Stimulated activated CD8-positive, alpha-beta memory T cell treated with anti-CD3 and anti-CD28 coated beads, Interleukin-2, amount 100 ng/mL, for 1 hour (primary cell): ENCODE measurements at places on chromosomes 6 and 20.

GRCh38 chr20:51411870-51412269, 130.6 kb downstream of the NFATC2 start:
- no peak for DNase-seq

- DNase-seq: no peak
Measured at GRCh38 chr6:12258191-12258590, 32.0 kb upstream of the EDN1 start.

- DNase-seq: no peak
Measured at GRCh38 chr6:22357724-22358189, 60.9 kb upstream of the PRL start.

- DNase-seq: no peak
Measured at GRCh38 chr6:125913864-125914351, 42.7 kb upstream of the HINT3 start.

DNA sequence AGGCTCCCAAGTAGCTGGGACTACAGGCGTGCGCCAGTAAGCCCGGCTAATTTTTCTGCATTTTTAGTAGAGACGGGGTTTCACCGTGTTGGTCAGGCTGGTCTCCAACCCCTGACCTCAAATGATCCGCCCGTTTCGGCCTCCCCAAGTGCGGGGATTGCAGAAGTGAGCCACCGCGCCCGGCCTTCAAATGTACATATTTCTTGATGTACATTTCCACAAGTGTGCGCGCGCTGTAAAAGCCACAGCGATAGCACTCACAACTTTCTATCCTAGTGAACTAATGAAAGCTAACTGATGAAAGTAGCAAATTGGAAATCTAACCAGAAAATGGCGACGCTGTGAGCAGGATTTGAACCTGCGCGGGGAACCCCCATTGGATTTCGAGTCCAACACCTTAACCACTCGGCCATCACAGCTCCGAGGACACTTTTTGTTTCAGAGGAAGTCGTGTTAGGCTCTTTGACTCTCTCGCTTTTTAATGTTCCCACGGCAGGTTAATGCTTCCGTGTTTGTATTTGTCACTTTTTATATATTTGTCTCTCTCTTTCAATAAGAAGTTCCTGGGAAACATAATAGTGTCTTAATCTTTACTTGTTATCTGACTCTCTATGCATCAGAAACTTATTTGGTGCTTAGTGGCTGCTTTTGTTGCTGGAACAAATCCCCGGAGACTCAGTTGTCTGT, 199.4 kb upstream of the ZNF184 start:
- DNase-seq: no peak

GRCh38 chr20:20744170-20744725, 31.8 kb upstream of the RALGAPA2 start:
- no peak for DNase-seq

DNA sequence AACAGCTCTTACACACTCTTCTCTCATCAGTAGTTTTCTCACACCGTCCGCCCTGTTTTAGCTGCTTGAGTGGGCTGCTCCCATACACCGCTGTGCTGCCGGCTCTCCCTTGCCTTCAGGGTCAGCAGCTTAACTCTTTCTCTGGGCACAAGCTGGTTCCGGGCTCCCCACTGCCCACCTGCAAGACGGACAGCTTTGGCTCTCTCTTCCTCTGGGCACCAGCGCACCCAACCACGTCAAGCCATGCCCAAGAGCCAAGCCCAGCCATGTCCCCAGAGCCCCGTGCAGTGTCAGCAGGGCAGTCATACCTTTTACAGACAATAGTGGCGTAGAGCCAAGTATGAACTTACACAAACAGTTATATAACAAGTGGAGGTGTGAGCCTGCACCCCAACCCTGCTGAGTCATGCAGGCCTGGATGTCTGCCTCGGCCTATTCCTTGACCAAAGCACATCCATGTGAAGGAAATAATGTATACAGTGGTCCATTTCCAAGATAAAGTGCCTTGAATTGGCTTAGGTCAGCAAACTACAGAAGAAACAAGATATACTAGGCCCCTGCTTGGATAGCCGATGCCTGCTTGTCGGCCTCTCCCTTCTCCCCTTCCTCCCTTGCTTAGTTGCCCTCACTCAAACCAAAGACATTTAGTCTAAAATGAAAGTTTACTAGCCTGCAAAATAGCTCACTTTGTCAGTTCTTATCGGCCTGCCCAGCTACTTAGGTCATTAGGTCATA, 89.3 kb downstream of the JPH2 start:
- no peak for DNase-seq

GRCh38 chr6:98469141-98469540, 365.2 kb upstream of the POU3F2 start:
- no peak for DNase-seq

- no peak for DNase-seq
Measured at GRCh38 chr20:10090588-10091166, 55.9 kb downstream of the ANKEF1 start.

DNA sequence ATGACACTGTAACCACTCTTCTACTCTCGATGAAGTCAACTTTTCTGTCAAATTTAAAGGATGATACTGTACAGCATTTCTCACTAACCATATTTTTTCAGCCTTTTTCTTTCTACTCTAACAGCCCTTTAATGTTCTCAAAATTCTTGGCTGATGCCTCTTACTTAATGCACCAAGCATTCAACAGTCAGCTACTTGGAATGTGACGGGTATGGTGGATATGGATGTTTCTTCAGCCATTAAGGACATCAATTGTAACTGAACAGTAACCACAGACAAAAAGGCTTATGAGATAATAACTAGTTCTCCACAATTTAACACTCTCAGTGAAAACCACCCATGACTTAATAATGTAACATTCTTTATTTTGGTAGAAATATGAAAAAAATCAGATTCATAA, 467.2 kb upstream of the ZNF337 start:
- no peak for DNase-seq

GRCh38 chr6:68635706-68636513, 828 bp downstream of the ADGRB3 start:
- no peak for DNase-seq

- no peak for DNase-seq
Measured at GRCh38 chr6:143743301-143744166, 65.8 kb downstream of the PHACTR2 start.

DNA sequence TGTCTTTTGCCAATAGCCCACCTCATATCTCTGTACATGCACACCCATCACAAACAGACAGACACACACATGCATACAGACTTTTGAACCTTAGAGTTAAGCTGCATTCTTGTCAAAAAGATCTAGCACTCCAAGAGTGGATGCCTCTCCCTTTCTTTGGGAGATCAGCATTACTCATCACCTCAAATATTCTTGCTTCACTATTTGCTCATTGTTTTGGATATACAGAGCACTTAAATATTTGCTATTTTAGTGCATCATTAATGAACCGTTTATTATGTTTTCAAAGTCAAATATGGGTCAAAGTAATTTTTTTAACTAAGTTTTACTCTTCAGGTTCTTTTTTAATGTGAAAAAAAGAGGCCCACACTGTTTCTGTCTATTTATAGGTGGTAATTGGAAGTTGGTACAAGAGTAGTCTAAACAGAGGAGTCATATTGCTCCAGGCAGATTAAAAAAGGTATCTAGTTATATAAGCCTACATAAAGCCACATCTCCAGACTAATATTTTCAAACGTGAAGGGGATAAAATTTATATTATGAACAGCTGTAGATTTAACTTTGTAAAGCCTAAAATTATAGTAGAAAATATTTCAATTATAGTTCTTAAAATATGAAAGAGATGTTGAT, 102.6 kb downstream of the FLRT3 start:
- no peak for DNase-seq

- DNase-seq: no peak
Measured at GRCh38 chr6:157162766-157163433, 160.4 kb downstream of the TMEM242 start.

GRCh38 chr6:9204171-9204570, 768.8 kb upstream of the SLC35B3 start:
- no peak for DNase-seq

- no peak for DNase-seq
Measured at GRCh38 chr6:29925321-29925720, 17.0 kb upstream of the HLA-A start.

DNA sequence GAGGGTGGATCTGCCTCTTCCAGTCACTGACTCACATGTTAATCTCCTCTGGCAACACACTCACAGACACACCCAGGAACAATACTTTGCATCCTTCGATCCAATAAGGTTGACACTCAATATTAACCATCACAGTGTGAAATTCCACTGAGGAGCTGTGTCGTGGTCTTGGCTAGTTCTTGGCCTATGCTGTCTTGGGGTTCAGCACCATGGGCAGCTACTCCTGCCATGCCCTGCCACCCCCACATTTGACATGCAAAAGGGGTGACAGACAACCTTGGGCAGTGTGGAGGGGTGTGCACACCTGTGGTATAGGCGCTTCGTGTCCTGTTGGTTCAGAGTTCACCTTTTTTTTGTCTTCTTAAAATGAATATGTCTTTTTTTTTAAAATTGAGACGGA, 25.8 kb downstream of the ANKRD6 start:
- DNase-seq: no peak

DNA sequence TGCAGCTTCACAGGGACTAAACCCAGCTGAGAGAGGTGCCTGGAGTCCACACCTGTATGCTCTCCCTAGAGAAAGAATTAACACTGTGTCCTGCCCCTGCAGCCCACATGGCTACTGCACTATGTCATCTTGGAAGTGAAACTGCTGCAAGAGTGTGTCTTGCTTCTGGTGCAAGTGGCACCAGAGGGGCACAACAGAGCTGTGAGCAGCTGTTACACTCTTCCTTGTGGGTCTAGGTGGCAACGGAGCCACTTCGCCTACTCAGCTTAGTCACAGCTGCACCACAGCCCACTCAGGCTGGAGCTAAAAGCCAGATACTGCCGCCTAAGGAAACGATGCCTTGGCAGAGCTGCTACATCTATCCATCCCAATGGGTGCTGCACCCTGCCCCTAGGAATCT, 391.4 kb downstream of the COL12A1 start:
- no peak for DNase-seq

DNA sequence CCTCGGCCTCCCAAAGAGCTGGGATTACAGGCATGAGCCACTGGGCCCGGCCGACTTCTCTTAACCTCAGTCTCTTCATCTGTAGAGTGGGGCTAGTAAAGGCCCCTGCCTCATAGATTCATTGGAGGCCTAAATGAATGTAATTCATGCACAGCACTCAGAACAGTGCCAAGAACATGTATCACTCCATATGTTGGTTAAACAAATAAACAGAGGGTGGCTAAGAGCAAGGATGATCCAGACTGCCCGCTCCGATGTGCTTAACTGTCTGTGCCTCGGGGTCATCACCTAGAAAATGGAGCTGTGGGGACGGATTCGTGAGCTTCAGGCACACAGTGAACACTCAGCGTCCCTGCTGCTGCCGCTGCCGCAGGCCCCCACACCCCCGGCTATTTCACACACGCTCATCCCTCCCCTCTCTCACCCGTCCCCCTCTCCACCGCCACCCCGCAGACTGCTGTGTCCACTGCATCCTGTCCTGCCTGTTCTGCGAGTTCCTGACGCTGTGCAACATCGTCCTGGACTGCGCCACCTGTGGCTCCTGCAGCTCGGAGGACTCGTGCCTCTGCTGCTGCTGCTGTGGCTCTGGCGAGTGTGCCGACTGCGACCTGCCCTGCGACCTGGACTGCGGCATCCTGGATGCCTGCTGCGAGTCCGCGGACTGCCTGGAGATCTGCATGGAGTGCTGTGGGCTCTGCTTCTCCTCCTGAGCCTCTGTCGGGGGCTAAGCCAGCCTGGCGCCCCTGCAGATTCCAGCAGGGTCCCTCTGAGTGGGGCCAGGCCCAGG, 14.8 kb downstream of the MDFI start:
- no peak for DNase-seq

- no peak for DNase-seq
Measured at GRCh38 chr20:24407151-24407550, 62.3 kb upstream of the SYNDIG1 start.

GRCh38 chr6:112228480-112229332, 25.7 kb downstream of the LAMA4 start:
- no peak for DNase-seq

DNA sequence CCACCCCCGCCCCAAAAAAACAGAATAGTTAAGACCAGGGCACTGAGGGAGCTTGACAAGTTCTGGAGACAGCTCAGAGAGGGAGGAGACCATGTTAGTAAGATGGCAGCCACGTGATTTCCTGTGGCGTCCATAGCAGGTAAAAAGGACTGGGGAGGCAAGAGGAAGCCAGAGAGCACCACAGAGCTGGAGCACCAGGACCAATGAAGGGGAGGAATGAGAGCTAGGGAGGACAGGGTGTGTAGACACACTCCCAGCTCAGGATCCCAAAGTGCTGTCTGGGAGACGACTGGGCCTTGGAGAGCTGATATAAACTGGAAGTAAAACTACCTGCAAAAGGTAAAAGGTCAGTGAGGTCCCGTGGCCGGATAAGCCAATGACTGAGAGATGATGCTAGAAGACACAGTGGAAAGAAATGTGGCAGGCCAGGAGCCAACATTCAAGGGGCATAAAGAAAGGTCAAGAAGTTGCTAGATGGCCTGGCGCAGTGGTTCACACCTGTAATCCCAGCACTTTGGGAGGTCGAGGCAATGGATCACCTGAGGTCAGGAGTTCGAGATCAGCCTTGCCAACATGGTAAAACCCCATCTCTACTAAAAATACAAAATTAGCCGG, 39.0 kb downstream of the SLC23A2 start:
- DNase-seq: no peak

DNA sequence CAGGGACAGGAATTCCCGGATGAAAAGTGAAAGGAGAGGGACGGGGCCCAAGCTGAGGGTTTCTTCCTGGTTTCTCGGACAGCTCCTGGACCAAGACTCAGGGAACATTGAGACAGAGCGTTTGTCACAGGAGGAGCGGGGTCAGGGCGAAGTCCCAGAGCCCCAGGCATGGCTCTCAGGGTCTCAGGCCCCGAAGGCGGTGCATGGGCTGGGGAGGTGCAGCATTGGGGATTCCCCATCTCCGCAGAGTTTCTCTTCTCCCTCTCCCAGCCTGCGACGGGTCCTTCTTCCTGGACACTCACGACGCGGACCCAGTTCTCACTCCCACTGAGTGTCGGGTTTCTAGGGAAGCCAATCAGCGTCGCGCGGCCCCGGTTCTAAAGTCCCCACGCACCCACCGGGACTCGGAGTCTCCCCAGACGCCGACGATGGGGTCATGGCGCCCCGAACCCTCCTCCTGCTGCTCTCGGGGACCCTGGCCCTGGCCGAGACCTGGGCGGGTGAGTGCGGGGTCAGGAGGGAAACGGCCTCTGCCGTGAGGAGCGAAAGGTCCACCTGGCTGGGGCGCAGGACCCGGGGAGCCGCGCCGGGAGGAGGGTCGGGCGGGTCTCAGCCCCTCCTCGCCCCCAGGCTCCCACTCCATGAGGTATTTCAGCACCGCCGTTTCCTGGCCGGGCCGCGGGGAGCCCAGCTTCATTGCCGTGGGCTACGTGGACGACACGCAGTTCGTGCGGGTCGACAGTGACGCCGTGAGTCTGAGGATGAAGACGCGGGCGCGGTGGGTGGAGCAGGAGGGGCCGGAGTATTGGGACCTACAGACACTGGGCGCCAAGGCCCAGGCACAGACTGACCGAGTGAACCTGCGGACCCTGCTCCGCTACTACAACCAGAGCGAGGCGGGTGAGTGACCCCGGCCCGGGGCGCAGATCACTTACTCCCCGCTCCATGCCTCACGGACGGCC, 54.6 kb upstream of the POLR1H start:
- DNase-seq: no peak

GRCh38 chr6:156906451-156906850, 129.3 kb downstream of the ARID1B start:
- no peak for DNase-seq
